NCI-H2081 (cell line): ENCODE measurements at places on chromosomes 2 and 18.

GRCh38 chr18:58419587-58420199 lies 209.2 kb downstream of the ALPK2 start:
- DNase-seq, result no peak

DNA sequence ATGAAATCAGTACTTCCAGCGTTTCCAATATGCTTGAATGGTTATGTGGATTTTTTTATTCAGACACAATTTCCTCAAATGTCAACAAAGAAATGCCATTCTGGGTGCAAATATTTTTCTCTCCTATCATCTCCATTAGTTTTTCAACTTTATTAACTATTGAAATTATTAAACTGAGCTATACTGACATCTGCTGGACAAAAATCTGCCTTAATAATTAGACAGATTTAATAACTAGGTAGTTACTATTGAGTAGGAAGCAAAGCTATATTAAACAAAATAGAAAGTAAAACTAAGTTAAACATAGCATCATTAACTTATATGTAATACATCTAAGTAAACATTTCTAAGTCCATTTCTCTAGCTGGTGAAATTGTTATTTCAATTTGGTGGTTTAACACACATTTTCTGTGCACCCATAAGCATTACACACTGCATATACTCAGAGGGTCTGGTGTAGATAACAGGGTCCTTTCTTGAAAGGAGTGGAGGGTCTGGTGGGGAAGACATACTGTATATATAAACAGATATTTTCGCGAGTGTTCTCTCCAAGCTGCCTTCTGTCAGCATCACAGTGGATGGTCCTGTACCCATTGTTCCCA lies 77.0 kb downstream of the LANCL1 start:
- no peak for DNase-seq

GRCh38 chr2:30670453-30670852 lies 136.8 kb downstream of the CAPN13 start:
- DNase-seq, result no peak

- DNase-seq, result no peak
These were observed 1.7 kb downstream of the MAPRE3 start for GRCh38 chr2:26971911-26972786.

GRCh38 chr2:8993902-8994278 lies 9.6 kb downstream of the MBOAT2 start:
- no peak for DNase-seq

GRCh38 chr2:174512345-174512744 lies 25.5 kb upstream of the GPR155 start:
- no peak for DNase-seq

DNA sequence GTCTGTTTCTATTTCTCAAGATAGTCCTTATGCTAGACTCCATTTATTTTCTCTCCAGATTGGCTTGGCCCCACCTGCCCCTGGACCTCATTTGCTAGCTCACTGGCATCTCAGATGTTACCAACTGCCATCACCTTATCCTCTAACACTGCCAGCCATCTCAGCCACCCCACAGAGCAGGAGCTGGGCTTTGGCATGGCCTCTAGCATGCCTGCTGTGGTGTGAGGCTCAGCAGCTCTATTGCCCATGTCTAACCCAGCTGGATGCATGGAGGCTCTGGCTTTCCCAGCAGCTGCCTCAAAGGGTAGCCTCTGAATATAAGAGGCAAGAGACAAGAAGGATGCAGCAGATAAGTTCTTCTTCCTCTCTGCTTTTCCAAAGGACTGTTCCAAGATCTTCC lies 373.4 kb downstream of the TNS1 start:
- no peak for DNase-seq

DNA sequence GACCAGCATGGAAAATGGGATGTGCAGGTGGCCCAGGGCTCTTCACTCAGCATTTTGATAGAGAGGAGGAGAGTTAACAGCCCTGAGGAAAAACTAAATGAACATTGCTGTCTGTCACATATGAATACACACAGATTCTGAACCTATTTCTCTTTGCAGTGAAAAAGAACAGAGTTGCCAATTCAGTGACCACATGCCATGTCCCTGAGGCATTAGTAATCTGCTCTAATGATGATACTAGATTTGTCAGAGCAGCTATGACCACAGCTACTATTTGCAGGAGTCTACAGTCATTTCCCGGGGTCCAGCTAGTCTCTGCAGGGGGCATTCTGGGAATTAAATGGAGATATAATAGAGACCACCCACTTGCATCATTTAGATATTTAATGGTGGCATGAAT lies 267.6 kb downstream of the TMX3 start:
- no peak for DNase-seq

DNA sequence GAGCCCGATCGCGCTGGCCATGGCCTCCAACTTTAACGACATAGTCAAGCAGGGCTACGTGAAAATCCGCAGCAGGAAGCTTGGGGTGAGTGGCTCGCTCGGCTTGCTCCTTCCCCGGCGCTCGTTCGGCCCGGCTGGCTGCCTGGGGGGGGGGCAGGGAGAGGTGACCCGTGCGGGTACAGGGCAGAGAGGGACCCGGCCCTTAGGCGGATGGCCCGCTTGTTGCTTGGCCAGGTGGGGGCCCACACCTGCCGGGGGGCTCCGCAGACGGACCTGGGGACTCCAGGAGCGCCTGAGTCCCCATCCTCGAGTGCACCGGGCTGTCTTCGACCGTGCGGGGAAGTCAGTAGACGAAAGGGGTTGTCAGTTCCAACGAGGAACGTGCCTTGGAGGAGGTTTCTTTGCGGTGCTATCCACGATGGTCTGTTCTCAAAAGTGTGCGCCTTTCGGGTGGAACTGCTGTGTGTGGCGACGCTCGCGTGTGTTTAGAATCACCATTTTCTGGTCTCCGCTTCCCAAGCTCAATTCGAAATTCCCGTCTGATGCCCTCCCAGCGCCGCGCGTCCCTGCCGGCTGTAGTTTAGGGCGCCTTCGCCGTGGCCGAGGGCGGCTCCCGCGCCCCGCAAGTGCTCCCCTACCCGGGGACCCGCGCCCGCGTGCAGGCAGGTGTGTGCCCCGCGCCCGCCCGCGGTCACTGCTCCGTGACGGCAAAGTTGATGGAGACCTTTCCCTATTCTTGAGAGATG lies 711 bp downstream of the DOK6 start:
- peak; percentile 46 for DNase-seq

DNA sequence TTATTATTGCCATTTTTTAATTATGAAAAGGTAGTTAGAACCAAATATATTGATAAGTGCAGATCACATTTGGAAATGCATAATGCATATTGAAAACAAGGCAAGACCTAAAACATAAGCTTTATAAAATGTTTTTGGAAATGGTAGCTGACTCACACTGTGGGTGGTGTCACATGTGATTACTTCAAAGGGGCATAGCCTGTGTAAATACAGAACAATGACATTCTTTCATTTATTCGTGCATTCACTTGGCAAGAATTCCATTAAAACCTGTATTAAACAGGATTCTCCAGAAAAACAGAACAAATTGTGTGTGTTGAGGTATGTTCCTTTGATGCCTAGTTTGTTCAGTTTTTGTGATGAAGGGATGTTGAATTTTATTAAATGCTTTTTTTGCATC lies 427.3 kb upstream of the ST6GAL2 start:
- no peak for DNase-seq

DNA sequence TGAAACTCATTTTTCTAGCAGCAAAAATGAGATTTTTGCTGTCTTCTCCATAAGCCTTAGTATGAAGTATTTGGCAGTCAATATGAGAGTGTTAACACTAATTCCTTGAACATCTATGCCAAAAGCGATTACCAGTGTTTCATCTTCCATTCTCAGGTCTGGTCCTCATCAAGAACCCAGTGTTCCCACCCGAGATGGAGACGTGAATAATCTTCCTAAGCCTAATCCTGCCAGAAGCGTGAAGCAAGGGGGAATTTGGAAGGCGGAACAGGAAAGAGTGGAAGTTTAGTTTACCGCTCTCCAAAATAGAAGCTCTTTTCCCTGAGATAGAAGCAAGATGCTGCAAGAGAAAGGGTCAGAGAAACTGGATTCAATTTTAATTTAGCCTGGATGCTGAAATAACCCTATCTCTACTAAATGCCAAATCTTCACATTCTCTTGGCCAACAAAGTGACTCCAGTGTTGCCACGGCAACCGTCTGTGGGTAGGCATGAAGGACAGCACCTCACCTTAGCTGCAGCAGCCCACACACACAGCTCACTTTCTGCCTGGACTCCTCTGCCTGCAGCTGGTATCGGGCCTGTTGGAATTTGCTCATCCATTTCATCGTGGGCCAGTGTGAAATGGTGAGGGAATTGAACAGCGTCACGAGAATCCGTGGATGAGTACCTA lies 711.1 kb downstream of the CBLN2 start:
- DNase-seq, result no peak

- DNase-seq, result no peak
These were observed 497.3 kb downstream of the CCDC85A start for GRCh38 chr2:56680971-56681631.

- no peak for DNase-seq
These were observed 121.2 kb upstream of the REV1 start for GRCh38 chr2:99611034-99611433.
